Epithelial cell of proximal tubule (primary cell): ENCODE measurements at places on chromosomes 4 and X.

DNA sequence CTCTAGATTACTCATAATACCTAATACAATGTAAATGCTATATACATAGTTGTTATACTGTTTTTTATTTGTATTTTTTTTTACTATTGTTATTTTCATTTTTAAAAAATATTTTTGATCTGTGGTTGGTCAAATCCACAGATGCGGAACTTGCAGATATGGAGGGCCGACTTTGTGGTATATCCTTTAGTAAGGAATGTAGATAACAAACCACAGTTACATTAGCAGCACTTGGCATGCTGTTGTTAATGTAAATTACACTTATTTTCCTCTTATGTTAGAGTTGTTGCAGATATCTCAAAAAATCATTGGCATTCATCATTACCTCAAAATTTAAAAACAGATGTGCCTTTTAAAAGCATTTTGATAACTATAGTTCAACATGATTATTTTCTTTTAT lies 151.0 kb downstream of the TMEM164 start:
- no peak for DNase-seq

DNA sequence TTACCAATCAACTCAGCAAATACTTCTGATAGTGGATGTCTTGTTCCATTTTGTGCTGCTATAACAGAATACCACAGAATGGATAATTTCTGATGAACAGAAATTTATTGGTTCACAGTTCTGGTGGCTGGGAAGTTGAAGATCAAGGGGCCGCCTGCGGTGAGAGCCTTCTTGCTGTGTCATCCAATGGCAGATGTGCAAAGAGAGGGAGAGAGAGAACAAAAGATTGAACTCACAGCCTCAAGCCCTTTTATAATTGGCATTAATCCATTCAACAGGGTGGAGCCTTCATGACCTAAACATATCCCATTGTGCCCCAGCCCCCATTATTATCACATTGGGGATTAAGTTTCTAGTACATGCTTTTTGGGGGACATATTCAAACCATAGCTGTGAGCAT lies 86.1 kb downstream of the ADGRG4 start:
- no peak for DNase-seq

GRCh38 chr4:112210777-112211176 lies 20.8 kb upstream of the AP1AR start:
- no peak for DNase-seq

- DNase-seq: no peak
Observed at GRCh38 chr4:107349732-107350131, 313.6 kb upstream of the DKK2 start.

GRCh38 chr4:80011636-80012236 lies 61.3 kb downstream of the ANTXR2 start:
- no peak for DNase-seq

DNA sequence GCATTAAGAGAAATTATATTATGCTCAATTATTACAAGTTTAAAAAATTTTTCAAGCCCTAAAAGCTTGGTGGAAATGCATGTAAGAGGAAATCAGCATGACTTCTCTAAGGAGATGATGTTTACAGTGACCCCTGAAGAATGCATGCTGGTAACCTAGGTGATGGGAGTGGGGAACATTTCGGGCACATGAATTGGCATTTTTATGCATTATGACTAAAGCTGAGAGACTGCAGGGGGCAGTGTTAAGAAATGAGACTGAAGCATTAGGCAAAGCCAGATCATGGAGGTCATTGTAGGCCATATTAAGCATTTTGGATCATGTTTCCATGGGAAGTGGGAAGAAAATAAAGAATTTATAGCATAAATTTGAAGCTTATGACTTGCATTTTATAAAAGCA lies 421.3 kb downstream of the FAT4 start:
- no peak for DNase-seq

GRCh38 chr4:13766761-13767540 lies 139.4 kb upstream of the BOD1L1 start:
- no peak for DNase-seq

- no peak for DNase-seq
Observed at GRCh38 chr4:125958519-125958918, 643.8 kb downstream of the FAT4 start.

DNA sequence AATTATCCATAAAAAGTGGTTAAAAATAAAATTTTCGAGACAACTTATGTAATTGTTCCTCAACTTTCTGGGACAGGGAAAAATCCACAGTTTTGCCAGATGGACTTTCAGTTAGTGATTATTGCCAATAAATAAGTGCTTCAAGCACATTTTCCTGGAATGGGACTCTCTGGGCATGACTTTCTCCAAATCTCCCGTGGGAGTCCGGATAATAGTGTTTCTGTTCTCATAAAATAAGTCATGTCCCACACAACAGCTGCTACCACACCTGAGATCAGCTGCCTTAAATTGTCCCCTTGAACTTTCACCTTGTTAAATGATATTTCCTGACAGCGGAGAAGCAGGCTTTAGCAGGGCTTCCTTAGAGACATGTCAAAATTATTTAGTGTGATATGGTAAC lies 133.4 kb upstream of the NAP1L5 start:
- DNase-seq: no peak

DNA sequence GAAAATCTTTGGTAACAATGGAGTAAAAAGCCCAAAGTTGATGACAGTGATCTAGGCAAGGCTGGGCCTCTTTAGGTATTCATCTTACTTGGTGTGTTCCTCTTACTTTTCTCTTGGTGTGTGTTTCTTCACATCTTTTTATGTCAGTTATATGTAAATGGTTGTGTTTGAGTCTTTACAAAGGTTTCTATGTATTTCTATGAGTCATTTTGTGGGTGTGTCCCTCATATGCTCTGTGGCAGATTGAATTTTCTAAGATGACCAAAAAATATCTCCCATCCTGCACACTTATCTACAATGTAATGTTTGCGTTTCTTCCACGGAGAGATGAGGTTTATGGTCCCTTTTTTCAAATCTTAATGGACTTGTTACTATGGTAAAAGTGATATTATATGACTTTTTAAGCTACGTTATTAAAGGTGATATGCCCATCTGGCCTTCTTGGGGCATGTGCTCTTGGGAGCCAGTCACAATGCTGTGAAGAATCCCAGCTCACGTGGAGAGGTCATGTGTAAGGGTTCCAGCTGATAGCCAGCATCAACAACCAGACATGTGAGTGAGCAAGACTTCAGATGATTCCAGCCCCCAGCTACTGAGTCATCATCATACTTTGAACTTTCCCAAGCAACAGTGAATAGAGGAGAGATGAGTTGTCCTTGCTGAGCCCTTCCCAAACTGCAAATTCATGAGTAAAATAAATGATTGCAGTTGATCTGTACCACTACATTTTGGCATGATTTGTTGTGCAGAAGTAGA lies 126.9 kb downstream of the CBLL2 start:
- no peak for DNase-seq
